ENCODE measurements at places on chromosomes 6 and 20.

DNA sequence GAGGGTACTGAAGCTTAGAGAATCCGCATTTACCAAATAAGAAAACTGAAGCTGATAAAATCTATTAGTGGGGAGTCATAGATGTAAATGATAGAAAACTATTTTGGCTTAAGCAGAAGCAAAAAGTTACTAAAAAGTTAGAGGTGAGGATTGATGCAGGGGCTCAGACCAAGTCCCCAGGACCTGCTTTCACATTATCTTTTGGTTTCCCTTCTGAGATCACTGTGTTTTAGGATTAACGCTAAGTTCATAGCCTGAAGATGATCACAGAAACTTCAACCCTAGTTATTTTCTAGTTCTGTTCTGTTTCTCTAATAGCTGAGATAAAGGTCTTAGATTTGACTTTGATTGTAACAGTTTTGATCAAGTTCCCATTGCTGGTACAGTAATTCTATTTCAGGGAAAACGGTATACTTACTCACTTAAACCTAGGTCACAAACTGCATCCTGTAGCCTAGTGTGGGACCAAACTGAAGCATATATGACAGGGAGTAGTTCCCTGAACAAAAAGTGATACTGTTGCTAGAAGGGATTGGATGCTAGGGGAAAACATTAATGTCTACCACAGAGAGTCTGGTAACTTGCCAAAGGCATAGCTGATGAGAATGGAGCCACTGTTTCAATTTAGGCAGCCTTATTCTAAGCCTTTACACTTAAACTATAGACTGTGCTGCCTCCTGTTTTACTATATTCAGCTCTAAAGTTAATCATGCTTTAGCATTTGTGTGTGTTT, 13.1 kb downstream of the CYB5R4 start:
- DNase-seq: no peak

DNA sequence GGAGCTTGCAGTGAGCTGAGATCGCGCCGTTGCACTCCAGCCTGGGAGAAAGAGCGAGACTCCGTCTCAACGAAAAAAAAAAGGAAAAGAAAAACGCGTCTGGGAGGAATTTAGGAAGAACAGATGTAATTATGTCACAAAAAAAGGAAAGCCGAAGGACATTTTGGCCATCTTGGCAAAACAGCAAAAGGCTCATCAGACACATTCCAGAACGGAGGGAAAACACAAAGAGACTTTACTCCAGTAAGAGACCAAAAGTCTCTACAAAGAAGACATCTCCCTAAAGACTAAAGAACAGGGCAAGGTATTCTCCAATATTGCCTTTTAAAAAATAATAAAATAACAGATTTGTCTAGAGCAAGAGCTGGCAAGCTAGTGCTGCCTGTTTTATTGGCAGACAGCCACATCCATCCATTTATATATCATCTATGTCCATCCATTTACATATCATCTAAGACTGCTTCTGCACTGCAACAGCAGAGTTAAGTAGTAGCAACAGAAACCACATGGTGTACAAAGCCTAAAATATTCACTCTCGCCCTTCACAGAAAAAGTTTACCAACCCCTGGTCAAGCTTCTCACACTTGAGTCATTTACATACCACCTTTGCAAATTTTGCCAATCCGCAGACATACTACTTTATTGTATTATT, 133.9 kb downstream of the ZMYND8 start:
- no peak for DNase-seq

DNA sequence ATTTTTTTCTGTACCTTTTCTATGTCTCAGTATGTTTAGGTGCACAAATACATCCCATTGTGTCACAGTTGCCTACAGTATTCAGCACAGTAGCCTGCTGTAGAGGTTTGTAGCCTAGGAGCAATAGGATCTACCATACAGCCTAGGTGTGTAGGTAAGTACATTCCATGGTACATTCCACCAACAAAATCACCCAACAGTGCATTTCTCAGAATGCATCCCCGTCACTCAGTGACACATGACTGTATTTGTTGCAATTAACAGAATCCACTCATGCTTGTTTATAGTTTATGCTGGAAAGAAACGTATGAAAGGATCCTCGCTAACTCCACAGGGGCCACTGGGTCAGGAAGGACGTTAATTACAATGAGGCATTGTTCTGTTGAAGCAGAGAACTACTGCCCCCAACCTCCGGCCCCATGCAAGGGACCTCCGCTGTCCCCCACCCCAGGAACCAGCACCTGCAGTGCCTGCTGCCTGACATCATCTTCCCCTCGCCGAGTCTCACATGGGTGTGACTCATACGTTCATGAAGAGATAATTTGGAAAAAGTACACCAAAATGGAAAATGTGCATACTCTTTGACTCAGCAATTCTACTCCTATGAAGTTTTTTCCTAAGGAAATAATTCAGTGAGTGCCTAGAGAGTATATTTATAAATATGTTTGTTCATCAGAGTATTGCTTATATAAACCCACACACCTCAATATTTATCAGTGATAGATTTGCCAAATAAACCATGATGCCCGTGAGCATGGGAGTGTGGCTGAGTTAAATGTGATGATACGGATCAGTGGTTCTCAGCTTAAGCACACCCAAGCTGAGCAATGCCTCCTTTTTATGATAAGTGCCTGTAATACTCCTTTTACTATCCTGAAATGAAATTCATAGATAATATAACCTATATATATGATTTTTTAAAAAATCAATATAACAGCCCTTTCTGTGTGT, 156.4 kb upstream of the ECI2 start:
- no peak for DNase-seq

DNA sequence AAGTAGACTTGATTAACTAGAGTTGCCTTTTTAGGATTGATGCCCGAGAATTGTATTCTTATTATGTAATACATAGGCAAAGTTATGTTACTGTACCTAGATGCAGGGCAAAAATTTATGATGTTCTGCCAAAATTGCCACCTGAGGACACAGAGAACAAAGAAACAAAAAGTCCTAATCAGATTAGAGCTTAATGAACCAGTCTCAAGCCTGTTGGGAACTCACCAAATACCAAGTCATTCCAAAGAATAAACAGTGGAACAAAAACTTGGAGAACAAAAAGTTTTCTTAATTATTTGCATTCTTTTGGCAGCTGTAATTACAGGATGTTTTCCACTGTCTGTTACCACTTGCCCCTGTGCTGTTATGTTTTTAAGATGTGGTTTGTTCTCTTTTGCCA, 154.7 kb upstream of the SGK1 start:
- DNase-seq: no peak

GRCh38 chr6:13194852-13195251, 133.5 kb downstream of the TBC1D7 start:
- peak; percentile 20 for DNase-seq

GRCh38 chr6:108735310-108736001, 112.8 kb upstream of the ARMC2 start:
- DNase-seq: no peak

DNA sequence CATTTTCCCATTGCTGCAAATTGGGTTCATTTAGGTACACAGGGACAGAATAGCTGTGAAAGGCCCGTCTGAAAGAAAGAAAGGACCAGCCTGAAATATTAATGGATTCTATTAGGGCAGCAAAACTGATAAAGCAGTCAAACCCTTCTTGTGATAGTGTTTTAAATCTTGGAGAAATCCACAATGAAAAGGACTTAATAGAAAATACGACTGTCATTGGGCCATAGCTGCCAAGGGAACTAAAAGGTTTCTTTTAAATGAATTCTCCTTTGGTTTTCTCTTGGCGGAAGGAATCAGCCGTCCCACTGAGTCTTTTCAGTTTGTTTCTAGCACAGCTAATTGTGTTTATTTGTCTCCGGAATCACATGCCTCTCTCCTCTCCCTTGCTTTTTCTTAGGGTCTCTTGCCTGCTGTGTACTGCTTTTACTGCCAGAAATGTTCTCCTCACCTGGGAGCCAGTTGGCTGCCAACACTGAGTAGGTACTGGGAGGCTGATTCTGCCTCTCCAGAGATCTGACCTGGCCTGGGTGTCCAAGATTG, 11.3 kb downstream of the PAQR8 start:
- no peak for DNase-seq

DNA sequence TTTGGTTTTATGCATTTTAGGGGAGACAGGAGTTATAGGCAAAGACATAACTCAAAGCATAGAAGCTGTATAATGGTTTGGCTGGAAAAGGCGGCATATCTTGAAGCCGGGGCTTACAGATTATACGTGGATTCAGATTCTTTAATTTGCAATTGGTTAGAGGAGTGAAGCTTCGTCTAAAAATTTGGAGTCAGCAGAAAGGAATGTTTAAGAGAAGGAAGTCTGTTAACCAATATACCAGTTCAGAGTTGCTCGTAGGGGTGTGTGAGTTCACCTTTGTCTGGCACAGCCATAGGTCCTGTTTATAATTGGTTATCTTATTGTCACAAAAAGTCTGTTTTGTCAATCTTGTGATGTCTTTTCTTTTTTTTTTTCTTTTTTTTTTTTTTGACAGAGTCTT, 8.9 kb downstream of the ARHGAP40 start:
- no peak for DNase-seq

GRCh38 chr6:150363733-150364132, 5.1 kb upstream of the IYD start:
- DNase-seq: no peak

- DNase-seq: no peak
Observed at GRCh38 chr6:29925321-29925720, 17.0 kb upstream of the HLA-A start.

GRCh38 chr6:113671421-113671820, 185.7 kb upstream of the MARCKS start:
- no peak for DNase-seq

- no peak for DNase-seq
Observed at GRCh38 chr6:31131595-31131994, 7.3 kb downstream of the PSORS1C2 start.

- DNase-seq: peak; percentile 18
Observed at GRCh38 chr20:33793011-33793931, 17.9 kb upstream of the CHMP4B start.

GRCh38 chr6:112929641-112930040, 582.5 kb downstream of the RFPL4B start:
- DNase-seq: no peak

GRCh38 chr6:25971187-25971821, 8.7 kb downstream of the TRIM38 start:
- peak; percentile 87 for DNase-seq

DNA sequence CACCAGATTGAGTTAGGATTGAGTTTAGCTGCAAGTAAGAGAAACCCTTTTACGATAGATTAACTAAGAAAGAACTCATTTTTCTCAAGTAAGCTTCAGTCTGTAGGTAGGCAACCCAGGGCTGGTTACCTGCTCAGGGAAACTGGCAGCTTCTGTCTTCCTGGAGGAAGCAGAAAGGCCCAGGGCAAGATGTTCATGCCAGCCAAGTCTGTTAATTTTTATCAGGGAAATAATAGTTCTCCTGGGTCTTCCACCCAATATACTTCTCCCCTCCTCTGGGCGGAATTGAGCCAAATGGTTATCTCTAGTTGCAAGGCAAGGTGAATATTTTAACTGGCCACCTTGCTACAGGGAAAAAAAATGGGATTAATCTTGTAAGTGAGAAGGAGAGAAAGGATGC, 98.2 kb downstream of the UTRN start:
- DNase-seq: no peak
